Ascending aorta (tissue), 2 donors: ENCODE measurements at places on chromosomes 11 and 22.

GRCh38 chr22:33883561-33883960, 36.7 kb downstream of the LARGE1 start:
- DNase-seq: no peak
- H3K4me3 ChIP-seq: no peak overlapping the region
- no peak overlapping the region for H3K27ac ChIP-seq
- H3K36me3 ChIP-seq: no peaks in the 10 kb centered on the region
- no peaks in the 10 kb centered on the region for H3K4me1 ChIP-seq
- no peaks in the 10 kb centered on the region for H3K27me3 ChIP-seq

DNA sequence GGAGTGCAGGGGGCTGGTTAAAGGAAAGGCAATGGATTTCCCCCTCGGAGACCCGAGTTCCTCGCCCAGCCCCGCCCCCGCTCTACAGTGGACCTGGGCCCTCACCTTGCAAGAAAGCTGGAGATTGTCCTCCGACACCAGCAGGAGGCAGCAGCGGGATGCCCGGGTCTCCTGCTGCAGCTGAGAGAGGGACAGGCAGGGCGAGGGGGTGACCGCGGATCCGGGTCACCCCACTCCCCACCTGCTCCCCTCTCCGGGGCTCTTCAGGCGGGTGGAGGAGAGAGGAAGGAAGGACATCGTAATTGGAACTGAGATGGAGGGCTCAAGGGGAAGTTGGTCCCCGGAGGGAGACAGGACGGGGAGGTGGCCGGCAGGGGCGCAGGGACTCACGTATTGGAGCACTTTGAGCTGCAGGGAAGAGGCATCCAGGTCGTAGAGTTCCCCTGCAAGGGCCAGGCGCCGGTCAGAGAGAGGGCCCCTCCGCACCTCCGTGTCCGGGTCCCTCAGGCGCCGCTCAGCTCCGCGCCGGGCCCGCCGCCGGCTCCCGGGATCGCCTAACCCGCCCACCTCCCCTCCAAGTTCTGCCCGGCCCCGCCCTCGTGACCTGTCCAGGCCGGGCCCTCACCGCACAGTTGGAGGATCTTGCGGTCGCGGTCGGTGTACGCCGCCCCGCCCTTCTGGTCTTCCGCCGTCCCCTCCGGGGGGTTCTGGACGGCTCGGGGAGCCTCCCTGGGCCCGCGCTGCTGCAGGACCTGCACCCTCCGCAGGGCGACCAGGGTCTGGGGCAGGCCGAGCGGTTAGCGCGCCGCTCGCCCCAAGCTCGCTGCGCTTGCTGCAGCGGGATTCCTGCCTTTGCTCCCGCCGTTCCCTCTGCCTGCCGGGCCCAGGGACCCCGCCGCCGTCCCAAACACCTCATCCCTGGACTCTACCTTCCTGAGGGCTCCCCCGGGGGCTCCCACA, 84.1 kb downstream of the PDE2A start:
- DNase-seq: no peak
- peak overlapping the region; percentile 11 for H3K4me3 ChIP-seq
- no peak overlapping the region for H3K27ac ChIP-seq
- peaks cover 3% of the 10 kb centered on the region for H3K4me1 ChIP-seq

- no peak overlapping the region for H3K4me3 ChIP-seq
- peaks cover 7% of the 10 kb centered on the region for H3K4me1 ChIP-seq
- H3K27ac ChIP-seq: no peak overlapping the region
- no peak for DNase-seq
- H3K36me3 ChIP-seq: no peaks in the 10 kb centered on the region
- H3K27me3 ChIP-seq: no peaks in the 10 kb centered on the region
Observed at GRCh38 chr11:11034476-11034875, 176.6 kb upstream of the ZBED5 start.

- H3K36me3 ChIP-seq: no peaks in the 10 kb centered on the region
- peaks cover 18% of the 10 kb centered on the region for H3K27me3 ChIP-seq
- H3K4me1 ChIP-seq: peaks cover 10% of the 10 kb centered on the region
- no peak overlapping the region for H3K4me3 ChIP-seq
- no peak overlapping the region for H3K27ac ChIP-seq
- no peak for DNase-seq
Observed at GRCh38 chr22:43114958-43115357, 4.4 kb downstream of the BIK start.

- H3K27me3 ChIP-seq: no peaks in the 10 kb centered on the region
- H3K36me3 ChIP-seq: no peaks in the 10 kb centered on the region
- no peak overlapping the region for H3K4me3 ChIP-seq
- peak; percentile 5 for DNase-seq
- no peak overlapping the region for H3K27ac ChIP-seq
Observed at GRCh38 chr11:2759228-2760195, 59.7 kb upstream of the KCNQ1OT1 start.

DNA sequence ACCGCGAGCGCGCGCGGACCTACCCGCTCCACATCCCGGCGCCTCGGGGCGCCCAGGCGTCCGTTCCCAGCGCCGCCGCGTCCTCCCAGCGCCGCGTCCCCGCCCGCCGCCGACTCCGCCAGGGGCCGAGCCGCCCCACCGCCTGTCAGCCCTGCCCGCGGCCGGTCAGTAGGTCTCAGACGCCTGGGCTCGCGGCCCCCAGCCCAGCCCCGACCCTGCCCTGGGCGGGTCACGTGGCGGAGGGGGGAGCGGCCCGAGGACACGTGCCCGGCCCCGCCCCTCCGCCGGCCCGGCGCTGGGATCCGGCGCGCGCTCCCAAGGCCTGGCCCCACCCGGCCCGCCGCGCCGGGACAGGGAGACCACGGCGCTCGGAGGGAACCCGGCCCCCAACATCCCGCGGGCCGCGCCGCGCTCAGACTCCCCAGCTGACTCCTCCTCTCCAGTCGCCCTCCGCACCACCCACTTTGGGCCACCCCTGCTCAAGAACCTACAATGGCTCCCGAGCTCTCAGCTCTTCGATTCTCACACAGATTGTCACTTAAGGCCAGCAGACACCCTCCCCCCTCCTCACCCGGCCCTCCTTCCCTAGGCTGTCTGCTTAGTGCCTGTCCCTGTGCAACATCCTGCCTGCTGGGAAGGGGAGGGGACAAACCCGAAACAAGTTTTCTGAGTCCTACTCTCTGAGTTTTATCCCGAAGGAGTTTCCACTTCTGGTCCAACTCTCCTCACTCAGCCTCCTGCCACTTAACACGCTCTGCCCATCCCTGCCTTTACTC, at the start of gene RAB3IL1:
Gene RAB3IL1 (minus strand): TSS at position 233 of the 776 bp plus-strand sequence. CDS start 199 bp downstream, at position 34.
- H3K36me3 ChIP-seq: no peaks in the 10 kb centered on the region
- H3K4me1 ChIP-seq: peaks cover 3% of the 10 kb centered on the region
- H3K27ac ChIP-seq: peak within 1 kb of the TSS; percentile 39
- H3K27me3 ChIP-seq: no peaks in the 10 kb centered on the region
- DNase-seq: peak; percentile 81

DNA sequence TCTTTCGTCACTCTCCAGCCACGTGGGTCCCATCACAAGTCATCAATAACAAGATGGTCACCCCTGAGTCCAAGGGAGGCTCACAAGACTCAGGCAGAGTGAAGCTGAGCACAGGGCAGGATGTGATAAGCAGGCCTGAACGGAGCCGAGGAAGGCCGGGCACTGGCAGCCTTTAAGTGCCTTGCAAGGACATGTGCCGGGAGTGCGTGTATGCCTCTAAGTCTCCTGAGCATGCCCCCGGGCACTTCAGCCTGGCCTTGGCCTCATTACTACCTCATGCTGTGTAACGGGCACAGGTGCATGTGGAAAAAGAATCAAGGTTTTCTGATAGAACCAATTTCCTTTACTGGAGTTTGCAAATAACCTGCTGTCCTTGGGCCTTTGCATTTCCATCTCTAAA, 55.8 kb downstream of the UBASH3B start:
- H3K27me3 ChIP-seq: no peaks in the 10 kb centered on the region
- DNase-seq: no peak
- no peak overlapping the region for H3K27ac ChIP-seq
- no peaks in the 10 kb centered on the region for H3K4me1 ChIP-seq

DNA sequence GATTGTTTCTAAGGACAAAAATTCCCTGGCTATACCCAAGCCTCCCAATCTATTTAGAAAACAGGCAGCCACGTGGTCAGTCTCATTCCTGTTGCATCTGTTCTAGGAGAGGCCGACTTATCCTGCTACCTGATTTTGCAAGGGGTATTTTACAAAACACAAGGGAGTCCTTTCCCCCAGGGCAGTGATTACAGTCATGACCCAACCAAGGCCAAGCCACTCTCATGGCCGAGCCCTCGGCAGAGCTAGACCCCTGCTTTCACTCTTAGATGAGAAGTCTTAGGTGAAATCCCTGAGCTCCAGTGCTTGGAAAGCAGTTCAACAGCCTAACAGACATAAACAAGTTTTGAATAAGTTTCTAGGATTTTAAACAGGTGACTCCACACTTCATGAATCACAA, 89.0 kb upstream of the PITPNB start:
- no peaks in the 10 kb centered on the region for H3K27me3 ChIP-seq
- no peak overlapping the region for H3K4me3 ChIP-seq
- no peaks in the 10 kb centered on the region for H3K36me3 ChIP-seq
- no peak for DNase-seq
- H3K27ac ChIP-seq: no peak overlapping the region
- H3K4me1 ChIP-seq: peaks cover 7% of the 10 kb centered on the region

DNA sequence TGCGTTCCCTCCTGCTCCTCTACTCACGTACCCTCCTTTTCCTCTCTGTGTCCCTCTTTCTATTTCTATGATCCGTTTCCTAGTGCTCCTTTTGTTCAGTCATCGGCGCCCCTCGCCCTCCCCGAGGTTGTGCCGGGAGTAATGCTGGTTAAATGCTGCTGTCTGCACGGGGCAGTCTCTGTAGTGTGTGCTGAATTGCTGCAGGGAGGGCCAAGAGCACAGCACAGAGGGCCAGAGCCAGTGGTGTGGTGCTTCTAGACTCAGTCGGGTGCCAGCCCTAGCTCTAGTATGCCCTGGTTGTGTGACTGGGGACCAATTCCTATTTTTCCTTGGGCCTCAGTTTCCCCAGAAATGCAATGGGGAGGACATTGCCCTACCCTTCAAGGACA, 98.3 kb downstream of the PKNOX2 start:
- no peaks in the 10 kb centered on the region for H3K27me3 ChIP-seq
- H3K27ac ChIP-seq: no peak overlapping the region
- peak overlapping the region; percentile 44 for H3K4me3 ChIP-seq
- no peak for DNase-seq

DNA sequence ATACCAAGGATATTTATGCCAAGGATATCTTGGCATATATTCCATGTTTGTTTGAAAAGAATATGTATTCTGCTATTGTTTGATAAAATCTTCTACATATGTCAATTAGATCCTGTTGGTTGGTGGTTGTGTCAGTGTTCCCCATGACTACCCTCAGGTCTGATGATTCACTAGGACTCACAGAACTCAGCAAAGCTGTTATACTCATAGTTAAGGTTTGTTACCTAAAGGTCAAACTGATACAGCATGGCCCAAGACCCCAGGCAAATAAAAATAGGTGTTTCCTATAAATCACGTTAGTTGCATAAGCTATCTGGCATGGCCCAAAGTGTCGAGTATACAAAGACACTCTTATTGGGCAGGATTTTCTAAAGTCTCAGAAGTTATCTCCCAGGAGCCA, 30.2 kb upstream of the B3GNT6 start:
- no peaks in the 10 kb centered on the region for H3K27me3 ChIP-seq
- DNase-seq: no peak
- H3K36me3 ChIP-seq: no peaks in the 10 kb centered on the region
- H3K4me3 ChIP-seq: no peak overlapping the region
- no peaks in the 10 kb centered on the region for H3K4me1 ChIP-seq

DNA sequence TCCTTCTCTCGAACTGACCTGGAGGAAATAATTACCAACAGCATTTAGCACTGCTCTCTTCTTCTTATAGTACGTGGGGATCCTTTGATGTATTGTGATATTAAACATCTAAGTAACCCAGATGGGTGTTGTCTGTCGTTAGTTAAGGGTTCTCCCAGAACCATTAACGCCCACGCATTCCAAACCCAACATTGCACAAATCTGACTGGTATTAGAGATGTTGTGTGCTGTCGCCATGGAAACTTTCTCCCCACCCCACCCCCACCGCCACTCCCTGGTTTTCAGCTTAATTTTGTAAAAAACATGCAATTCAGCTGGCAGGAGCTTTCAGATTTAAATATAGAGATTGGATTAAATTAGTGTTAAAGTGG, 1495.2 kb downstream of the TBC1D22A start:
- no peak overlapping the region for H3K4me3 ChIP-seq
- peak; percentile 25 for DNase-seq
- no peak overlapping the region for H3K27ac ChIP-seq
- no peaks in the 10 kb centered on the region for H3K36me3 ChIP-seq
- no peaks in the 10 kb centered on the region for H3K27me3 ChIP-seq
- H3K4me1 ChIP-seq: no peaks in the 10 kb centered on the region

DNA sequence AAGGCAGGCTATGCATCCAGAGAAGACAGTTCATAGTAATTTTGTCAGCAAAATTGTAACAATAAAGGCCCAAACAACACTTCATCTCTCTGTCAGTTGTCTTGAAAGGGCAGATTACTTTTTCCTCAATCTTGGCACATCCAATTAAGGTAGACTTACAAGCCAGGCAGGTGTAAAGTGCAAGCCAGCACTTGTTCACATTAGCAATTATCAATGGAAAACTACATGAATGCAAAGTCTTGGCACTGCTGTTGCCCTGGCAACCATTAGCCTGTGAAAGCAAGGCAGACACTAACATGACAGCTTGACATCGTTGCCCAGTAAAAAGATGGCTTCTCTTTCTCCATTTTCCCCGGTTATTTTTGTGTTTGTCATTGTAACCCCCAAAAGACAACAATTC, 677.2 kb upstream of the TENM4 start:
- no peak overlapping the region for H3K27ac ChIP-seq
- H3K4me3 ChIP-seq: no peak overlapping the region
- no peaks in the 10 kb centered on the region for H3K27me3 ChIP-seq
- no peaks in the 10 kb centered on the region for H3K4me1 ChIP-seq

- no peaks in the 10 kb centered on the region for H3K36me3 ChIP-seq
- H3K27ac ChIP-seq: no peak overlapping the region
- H3K4me1 ChIP-seq: peaks cover 7% of the 10 kb centered on the region
- no peak overlapping the region for H3K4me3 ChIP-seq
Observed at GRCh38 chr11:45233121-45233803, 52.9 kb downstream of the SYT13 start.

- no peak for DNase-seq
- no peaks in the 10 kb centered on the region for H3K4me1 ChIP-seq
- H3K27ac ChIP-seq: no peak overlapping the region
- peaks cover under 1% of the 10 kb centered on the region for H3K36me3 ChIP-seq
Observed at GRCh38 chr11:86803136-86804045, 3.0 kb downstream of the PRSS23 start.

DNA sequence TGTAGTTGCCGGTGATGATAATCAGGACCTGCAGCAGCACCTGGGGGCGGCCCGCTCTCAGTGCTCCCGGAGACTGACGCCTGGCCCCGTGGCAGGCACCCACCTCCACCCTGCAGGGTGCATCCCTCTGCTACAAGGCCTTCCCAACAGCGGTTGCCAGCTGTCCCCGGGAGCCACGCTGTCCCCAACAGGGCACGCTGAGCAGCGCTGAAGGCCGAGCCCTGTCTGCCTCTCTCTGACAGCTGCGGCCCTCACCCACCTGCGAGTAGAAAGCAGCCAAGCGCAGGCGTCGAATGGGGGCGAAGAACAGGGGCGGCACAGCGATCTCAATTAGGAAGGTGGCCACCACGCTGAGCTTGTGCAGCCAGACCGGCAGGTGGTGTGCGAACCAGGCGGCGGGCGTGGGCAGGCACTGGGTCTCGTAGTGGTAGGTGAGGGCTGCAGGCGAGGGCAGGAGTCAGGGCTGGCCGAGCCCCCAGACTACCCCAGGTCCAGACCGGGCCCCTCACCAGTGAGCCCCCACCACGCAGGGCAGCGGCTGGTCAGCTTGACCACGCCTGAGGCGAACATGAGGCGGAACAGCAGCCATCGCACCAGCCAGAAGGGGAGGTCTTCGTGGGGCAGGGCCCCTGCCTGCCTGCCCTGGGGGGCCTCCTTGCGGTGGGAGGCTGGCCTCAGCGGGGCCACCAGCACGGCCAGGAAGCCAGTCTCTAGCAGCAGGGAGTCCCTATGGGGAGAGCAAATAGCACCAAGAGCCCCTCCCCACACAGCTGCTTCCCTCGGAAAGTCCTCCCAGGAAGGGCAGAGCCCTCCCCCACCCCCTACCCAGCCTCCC, 1.5 kb downstream of the LMF2 start:
- H3K27ac ChIP-seq: no peak overlapping the region
- H3K4me3 ChIP-seq: peak overlapping the region; percentile 83
- H3K27me3 ChIP-seq: no peaks in the 10 kb centered on the region
- no peak for DNase-seq
